ENCODE measurements at places on chromosomes 16 and 17. TPM values are rescaled to one million over a fixed set of nuclear protein-coding genes. Genes with fewer than 3 reads are reported as not detected.

DNA sequence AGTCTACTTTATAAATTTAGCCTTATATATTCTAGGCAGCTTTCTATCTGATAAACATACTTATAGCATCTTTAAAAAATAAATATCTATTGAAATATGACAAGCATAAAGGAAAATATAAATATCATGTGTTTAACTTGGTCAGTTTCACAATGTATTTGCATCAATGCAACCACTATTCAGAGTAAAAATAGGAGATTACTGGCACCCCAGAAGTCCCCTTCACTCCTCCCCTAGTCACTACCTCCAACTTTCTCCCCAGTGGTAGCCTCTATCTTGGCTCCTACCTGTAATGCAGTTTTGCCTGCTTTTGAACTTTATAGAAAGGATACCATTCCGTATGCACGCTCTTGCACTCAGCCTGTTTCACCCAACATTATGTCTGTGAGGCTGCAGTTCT is 3.2 kb upstream of the NOD2 start:
- DNase-seq: no peak

DNA sequence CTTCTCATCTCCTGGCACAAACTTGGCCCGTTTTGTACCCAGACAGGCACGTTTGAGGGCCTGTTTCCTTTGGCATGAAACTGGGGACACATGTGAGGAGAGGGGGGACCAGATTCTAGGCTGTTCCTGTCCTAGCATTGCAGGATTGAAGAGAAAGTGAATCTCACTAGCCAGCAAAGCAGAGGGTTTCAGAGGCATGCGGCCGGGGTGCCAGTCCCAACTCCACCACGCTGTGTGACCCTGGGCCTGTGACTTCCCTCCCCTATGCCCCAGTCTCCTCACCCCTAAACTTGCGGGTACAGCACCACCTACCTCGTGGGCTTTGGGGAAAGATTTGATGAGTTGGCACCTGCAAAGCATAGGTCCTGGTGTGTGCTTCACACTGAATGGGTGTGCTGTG is 53.5 kb upstream of the CIBAR2 start:
- DNase-seq: no peak

The GAST gene
- total RNA-seq: not detected

The FBXO39 gene
- not detected for total RNA-seq

The SLC16A13 gene
- 0.54 TPM for total RNA-seq

The CD79B gene
- 1.8 TPM for total RNA-seq

The CXCL16 gene
- 4.7 TPM for total RNA-seq

The C1QBP gene
- 88.8 TPM for total RNA-seq

The C16orf54 gene
- total RNA-seq: 2.5 TPM

DNA sequence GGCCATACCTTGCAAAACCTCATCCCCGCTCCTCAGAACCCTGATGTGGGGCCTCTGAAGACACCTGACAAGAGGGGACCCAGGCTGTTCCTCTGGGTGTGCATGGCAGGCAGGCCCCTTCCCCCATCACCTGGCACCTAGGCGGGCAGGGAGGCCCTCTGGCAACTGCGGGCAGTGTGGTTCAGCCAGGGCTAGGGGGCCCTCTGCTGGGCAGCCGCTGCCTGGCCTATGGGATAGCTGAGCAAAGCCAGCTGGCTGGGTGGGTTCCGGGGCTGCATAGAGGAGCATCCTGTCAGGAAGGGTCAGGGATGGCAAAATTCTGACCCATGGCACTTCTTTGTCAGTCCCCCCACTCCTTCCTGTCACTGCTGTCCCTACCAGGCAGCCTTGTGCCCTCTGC is 228.7 kb upstream of the ASIC2 start:
- DNase-seq: no peak

The PRAC1 gene
- 13.5 TPM for total RNA-seq

- DNase-seq: peak; percentile 80
Observed at GRCh38 chr16:2912330-2913199, 834 bp downstream of the FLYWCH1 start.

GRCh38 chr17:65130832-65131231 is 6.3 kb upstream of the RGS9 start:
- no peak for DNase-seq

DNA sequence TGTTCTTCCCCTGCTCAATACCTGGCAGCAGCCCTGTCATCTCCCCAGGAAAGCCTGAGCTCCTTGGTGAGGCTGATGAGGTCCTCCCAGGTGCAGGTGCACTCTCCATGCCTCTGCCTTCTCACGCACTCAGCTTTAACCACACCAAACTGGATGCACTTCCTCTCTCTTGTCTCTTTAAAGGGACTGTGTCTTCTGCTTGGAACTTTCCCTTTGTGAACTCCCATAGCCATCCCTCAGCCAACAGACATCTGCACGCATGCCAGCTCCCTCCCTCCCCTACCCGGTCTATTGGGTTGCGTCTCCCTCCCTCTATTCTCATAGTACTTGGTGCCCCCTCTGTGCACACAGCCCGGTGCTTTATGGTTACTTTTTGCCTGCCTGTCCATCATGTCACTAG is 231.2 kb downstream of the MSI2 start:
- no peak for DNase-seq

DNA sequence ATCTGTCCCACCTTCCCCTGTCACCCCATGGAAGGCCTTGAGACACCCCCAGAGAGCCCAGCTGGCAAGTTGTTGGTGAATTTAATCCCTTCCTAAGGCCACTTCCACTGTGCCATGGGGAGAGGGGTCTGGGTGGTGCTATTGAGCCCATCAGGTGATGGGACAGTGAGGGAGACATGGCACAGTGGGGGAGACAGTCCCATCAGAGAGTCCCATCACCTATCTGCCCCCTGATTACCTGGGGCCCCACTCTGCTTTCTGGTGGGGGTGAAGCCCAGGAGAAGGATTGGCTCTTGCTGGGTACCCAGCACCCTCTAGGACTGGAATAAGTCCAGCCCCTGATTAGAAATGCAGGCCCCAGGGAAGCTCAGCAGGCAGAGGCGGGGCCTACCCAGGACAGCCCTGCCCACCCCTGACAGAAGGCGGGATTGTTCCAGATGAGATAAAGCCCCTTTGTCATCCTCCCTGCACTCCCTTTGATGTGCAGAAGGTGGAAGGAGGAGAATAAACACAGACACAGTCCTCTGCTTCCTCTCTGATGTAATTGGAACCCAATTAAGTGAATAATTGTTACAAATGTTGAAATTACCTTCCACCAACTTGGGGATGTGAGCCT is 18.9 kb downstream of the TMEM132E start:
- no peak for DNase-seq

- no peak for DNase-seq
Observed at GRCh38 chr17:18950944-18951905, 740 bp upstream of the SLC5A10 start.

DNA sequence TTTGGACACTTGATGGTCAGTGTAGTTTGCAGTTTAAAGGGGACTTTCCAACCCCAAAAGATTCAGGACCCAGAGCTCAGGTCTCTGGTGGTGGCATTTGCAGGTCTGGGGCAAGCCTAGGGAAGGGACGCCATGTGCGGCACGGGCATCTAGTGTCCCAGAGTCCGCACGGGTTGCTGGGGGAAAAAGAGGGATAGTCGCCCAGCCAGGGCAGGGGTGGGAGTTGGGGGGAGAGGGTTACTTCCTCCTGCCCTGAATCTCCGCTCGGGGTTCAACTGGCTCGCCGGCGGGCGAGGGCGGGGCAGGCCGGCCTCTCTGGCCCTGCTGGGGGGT is 239 bp upstream of the CA7 start:
- no peak for DNase-seq

- DNase-seq: no peak
Observed at GRCh38 chr16:30603945-30604315, 6.3 kb downstream of the ZNF689 start.

The EMP2 gene
- 39.2 TPM for total RNA-seq

DNA sequence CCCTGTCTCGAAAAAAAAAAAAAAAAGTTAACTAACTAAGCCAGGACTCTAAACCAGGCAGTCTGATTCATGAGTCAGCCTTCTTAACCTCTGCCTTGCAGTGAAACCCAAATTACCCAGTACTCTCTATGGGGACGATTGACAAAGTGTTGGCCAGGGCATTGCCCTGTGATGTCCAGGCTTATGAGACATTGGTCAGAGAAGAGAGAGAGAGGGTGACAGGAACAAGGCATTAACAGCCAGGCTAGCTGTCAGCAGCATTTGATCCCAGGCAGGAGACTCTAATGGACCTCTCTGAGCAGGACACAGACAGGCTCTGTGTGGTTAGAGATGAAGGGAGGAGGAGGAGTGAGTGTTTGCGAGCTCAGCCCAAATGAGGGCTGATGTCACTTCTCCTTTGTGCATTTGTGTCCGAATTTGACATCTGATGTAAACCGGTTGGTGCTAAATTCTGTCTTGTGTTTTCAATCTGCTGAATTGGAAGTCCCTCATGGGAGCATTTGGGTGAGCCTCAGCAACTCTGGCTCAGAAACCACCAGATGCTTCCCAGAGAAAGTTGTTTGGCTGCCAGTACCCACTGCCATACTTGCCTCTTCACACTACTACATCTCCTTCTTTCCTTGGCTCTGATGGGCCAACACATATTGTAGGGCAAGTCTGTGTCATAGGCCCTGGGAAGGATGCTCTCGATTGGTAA is 4.3 kb upstream of the MYL4 start:
- DNase-seq: no peak

The C17orf107 gene
- 0.71 TPM for total RNA-seq

The RNPS1 gene
- 128 TPM for total RNA-seq

DNA sequence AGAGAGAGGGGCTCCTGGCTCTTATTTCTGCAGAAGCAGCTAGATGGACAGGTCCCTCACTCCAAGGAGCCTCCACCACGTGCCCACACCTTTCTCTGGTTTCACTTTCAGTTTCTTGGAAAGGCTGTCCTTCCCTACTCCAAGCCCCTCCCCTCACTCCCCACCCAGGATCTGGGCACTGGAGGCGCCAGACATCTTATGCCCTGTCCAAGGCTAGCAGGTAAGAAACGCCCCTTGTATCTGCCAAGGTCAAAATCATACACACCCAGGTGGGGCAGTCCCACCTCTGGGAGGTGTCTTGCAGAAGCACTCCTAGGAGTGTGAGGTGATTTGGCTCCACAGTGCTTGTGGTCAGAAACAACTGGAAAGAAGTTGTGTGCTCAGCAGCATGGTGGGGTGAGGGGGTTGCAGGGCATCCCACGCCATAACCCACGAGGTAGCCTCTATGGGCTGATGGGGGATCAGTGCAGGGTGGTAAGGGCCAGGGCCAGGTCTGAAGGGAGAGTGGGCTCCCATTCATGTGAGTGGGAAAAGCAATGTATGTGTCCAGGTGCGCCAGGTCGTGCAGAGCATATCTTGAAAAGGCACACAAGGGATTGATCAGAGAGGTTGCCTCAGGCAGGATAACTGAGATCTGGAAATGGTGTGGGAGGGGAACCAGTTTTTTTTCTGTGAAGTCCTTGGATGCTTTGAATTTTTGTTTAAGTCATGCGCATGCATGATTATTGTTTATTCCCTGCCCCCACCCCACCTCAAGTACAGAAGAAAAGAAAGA is 31.8 kb upstream of the PRM1 start:
- DNase-seq: no peak

GRCh38 chr17:40538019-40538935 is 27.0 kb downstream of the CCR7 start:
- peak; percentile 70 for DNase-seq

DNA sequence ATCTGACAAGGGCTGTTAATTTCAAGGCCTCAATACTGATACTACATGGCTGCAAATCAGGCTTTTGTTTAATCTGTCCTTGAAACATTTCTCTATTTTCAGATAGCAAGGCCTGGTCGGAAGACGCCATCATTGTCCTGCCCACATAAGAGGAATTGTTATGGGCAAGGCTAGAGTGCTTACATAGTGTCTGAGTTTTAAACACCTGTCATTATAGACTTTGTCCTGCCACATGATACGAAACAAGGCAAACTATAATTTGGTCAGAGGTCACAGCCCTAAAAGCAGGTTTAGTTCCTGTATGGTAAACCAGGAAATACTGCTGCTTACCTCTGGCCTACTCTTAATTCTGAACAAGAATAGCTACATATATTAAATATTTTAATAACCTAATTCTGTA is 104.4 kb downstream of the SSH2 start:
- no peak for DNase-seq

The CCL22 gene
- total RNA-seq: not detected

GRCh38 chr16:86604436-86605193 is 26.3 kb downstream of the FOXL1 start:
- no peak for DNase-seq

DNA sequence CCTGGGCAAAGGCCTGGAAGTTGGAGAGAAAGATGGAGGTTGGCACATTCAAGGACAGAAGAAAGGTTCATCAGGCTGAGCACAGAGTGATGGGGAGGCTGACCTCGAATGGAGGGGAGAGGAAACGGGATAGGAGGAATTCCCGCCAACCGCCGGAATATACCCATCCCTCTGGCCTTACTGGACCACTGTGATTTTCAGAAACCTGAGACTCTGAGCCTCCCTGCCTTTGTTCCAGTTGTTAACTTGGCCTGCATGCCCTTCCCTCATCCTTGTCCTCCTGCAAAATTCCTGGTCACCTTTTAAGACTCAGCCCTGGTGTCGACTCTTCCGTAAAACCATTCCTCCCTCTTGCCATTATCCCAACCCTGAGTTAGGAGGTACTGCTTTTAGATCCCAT is 107.6 kb downstream of the VAT1L start:
- no peak for DNase-seq

GRCh38 chr16:86496929-86497461 is 13.3 kb upstream of the FOXF1 start:
- peak; percentile 80 for DNase-seq

- DNase-seq: no peak
Observed at GRCh38 chr16:30382111-30382881, at the start of gene SEPTIN1. TSS of gene SEPTIN1 (minus strand) at chr16:30382561. CDS start at chr16:30382542, 19 bp downstream.

GRCh38 chr16:3001316-3001715 is 11.4 kb upstream of the CLDN9 start:
- DNase-seq: no peak

GRCh38 chr16:4477966-4478365 is 1.8 kb downstream of the HMOX2 start:
- DNase-seq: no peak

DNA sequence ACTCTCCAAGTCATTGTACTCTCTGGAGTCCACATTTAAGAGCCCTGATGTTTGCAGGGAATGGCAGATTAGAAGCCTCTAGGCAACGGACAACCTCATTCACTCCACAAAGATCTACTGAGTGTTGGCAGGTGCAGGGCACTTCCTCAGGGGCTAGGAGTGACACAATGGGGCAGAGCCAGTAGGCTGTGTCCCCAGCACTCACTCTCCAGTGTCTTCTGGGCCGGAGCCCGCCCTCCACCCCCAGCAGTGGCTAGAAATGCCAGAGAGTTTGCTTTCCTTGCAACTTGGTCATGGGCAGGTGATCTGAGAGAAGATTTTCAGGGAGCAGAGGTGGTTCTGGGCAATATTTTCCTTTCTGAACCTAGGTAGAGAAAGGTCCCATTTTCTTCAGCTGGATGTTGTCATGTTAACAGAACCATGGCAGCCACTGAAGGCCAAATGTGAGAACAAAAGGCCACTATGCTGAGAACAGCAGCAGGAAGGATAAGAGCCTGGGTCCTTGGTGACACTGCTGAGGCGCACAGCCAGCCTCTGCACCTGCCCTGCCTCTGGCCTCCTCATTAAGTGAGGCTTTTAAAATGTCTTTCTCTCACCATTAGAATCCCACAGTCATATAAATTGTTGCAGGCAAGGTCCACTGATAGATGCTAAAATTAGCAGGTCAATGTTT is 96.2 kb downstream of the USP31 start:
- no peak for DNase-seq

GRCh38 chr16:1772362-1772907 is at the start of gene EME2:
TSS of gene EME2 (plus strand) at chr16:1772810. CDS start at chr16:1773228, 418 bp downstream.
- DNase-seq: no peak

The ITGB4 gene
- 28.5 TPM for total RNA-seq

GRCh38 chr16:85663891-85664321 is 24.8 kb downstream of the GINS2 start:
- peak; percentile 88 for DNase-seq

The KRTAP4-3 gene
- total RNA-seq: not detected

- DNase-seq: no peak
Observed at GRCh38 chr16:29899516-29900101, at the start of gene SEZ6L2. TSS of gene SEZ6L2 (minus strand) at chr16:29899550. CDS start at chr16:29899019, 531 bp downstream.

Data from sigmoid colon (tissue), 7 donors.